ENCODE measurements at places on chromosomes 5 and 9.

DNA sequence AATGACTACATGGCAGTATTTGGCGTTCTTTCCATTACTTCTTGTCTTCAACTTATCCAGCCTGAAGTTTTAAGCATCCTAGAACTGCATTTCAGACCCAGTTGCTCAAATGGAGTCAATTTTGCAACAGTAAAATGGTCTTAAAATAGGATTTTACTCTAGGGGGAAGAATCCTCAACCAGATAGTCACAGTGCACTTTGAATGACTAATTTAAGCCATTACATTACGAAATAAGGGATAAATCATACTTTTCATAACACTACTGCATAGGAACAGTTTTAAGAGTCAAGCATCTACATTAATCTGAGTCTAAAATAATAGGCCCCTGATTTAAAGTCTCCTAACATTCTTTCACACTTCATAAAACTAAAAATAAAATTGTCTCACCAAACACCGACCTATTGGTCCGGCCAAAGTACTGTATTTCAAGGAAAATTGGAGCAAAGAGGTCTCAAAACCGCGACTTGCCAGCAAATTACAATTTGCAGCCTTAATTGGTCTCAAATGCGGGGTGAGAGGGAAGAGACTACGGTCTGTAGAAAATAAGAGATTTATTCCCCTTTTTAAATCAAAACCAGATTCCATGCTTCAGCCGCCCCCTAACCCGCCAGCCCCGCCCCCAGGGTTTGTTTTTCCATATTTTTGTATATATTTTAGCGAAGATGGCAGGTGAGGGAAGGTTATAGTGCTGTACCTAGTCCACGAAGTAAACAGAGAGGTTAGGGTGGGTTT, 1.2 kb upstream of the SMARCA2 start:
- DNase-seq: no peak

DNA sequence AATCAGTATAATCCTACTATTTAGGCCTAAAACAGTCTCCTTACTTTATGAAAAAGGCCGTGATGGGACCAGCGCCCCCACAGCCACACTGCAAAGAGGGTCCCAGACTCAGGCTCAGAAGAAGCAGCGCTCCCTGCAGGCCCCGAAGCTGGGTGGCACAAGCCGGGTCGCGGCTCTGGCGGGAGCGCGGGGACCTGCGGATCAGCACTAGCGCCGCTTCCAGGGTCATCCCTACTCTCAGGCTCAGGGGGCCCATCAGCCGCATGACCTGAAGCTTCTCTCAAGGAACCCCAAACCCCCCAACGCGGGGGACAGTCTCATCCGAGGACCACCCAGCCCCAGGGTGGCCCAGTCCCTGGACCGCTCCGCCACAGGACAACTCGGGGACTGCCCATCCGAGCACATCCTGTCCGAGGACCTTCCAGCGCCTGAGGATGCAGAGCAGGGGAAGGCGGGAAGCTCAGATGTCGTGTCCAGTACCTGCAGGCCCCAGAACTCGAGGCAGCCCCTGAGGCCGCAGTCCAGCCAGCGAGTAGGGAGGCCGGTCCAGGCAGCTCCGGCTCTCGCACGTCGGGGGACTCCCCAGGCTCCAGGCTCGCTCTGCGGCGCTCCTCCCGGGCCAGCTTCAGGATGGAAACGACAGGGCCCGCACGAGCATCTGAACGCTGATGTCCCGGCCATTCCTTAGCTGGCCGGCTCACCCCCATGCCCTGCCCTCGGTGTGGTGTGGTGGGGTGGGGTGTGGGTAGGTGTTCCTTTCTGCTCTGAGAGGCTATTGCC, 32.4 kb upstream of the CDK20 start:
- DNase-seq: no peak

DNA sequence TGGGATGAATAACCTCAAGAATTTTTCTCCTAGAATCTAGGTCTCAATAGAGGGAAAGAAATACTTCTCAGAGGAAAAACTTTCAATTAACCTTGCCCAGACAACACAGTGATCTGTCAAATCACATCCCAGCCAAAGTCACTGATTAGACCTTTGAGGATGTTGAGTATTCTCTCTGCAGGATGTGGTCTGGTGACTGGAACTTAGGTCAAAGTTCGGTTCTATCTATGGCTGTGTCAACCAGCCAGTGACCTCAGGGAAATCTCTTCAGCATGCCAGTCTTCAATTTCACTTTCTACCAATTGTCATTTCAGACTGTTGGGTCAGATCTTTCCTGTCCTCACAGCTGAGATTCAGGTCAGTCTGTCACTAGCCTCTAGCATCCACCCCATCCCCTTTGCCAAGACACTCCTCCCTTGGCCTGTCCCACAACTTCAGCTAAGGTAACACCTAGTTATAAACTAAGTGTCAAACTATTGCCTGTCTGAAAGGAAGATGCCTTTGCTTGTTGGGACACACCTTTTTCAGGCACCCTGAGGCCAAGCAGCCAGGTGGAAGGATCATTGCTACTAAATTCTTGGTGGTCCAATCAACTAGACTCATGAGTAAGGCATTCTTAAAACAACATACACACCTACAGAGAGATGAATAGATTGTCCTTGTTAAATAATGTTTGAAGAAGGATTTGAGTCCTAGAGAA, 156.3 kb upstream of the FST start:
- no peak for DNase-seq

- no peak for DNase-seq
These were observed 86.8 kb downstream of the PTPRD start for GRCh38 chr9:10525972-10526371.

- no peak for DNase-seq
These were observed 23.7 kb upstream of the LOX start for GRCh38 chr5:122101636-122102285.

- no peak for DNase-seq
These were observed 15.6 kb upstream of the LVRN start for GRCh38 chr5:115946655-115947054.

DNA sequence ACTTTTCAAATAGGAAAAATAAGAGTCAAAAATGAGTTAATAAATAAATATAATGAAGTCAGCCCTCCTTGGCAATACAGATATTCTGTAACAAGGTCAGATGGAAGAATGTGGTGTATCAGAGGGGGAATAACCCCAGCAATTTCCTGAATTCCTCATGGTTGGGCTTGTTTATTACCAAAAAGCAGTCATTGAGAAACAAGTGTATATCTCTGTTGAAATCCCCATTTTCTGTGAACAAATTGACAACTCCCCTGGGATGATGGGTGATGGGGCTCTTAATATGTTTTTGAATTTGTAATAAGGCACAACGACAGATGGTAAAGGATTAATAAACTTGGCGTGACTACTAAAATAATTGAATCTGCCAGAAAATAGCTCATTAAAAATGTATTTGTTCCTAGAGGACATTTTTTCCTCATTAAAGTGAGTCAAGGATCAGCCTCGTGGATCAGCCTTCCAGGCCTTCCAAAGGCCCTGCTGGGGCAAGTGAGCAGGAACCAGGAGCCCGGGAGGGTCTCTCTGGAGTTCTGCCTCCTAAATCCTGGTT, 34.2 kb downstream of the THBS4 start:
- no peak for DNase-seq

- DNase-seq: no peak
These were observed 68.5 kb upstream of the CEP78 start for GRCh38 chr9:78167356-78167755.

DNA sequence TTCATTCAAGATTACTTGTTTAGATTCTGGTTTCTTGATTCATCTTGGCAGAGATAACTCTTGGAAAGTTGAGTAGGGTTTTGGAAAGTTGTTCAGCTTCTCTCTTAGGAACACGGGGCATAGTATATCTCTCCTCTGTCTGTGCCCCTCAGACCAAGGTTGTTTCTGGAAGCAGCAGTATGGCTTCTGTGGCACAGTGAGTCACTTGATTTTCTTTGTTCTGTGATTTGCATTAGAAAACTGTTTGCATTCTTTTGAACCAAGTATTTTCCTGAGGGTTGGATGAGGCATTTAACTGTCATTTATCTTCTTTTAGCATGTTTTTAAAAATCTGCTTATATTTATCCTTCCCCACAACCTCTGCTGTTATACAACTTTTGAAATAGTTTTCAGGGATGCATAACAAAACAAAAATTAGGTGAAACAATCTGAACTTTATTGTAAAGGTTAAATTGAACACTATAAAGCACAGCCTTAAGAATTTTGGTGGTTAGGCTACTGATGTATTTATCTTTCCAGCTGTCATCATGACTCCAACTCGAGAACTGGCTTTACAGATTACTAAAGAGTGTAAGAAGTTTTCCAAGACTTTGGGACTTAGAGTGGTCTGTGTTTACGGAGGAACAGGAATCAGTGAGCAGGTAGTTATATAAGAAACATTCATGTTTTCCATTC, 26.5 kb downstream of the DDX46 start:
- DNase-seq: no peak

DNA sequence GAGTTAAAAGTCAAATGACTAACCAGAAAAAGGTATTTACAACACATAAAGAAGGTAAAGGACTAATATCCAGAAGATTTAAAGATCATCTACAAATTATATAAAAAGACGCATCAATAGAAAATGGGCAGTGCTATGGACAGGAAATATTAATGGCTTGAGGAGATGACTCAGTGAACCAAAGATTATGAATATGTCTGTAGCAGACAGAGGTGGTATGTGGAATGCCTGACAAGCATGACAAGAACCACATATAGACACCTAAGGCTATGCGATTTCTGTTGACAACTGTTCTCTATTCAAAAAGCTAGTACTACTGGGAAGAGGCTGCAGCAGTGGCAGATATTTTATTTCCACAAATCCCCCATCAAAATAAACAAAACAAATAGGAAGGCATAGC, 177.0 kb upstream of the SH3GL2 start:
- no peak for DNase-seq

GRCh38 chr9:1261879-1262766, 212.0 kb downstream of the DMRT2 start:
- no peak for DNase-seq

- DNase-seq: no peak
These were observed 543.7 kb upstream of the SGCD start for GRCh38 chr5:155783246-155783645.

DNA sequence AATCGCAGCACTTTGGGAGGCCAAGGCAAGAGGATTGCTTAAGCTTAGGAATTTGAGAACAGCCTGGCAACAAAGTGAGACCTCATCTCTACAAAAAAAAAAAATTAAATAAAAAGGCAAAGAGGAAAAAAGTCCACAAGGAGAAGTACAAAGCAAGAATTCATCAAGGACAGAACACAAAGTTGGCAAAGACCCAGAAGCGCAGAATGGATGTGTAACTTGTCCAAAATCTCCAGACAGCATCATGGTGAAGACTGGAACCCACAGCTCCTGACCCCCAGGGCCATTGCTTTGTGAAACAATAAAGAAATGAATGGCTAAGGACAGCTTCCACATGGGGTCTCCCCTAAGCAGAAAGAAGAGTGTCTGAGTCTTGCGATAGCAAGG, 7.8 kb downstream of the HSD17B3 start:
- DNase-seq: no peak

- no peak for DNase-seq
These were observed 31.1 kb downstream of the MEGF9 start for GRCh38 chr9:120683150-120683549.

DNA sequence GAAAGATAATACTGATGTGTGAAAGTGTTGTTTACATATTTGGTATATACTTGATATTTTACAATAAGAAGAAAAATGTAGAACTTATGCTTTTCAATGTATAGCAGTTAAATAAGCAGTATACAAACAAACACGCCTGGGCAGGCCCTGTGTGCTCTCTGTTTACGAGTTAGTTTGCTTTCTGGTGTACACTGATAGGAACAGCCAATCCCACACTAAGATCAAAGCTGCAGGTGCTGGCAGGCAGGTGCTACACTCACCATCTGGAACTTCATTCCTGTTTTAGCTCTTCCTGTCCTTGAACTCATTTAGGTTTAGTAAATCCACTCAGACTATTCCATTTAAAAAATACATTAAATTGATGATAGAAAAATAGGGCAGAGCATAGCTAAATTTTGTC, 614.7 kb upstream of the ST8SIA4 start:
- DNase-seq: no peak

DNA sequence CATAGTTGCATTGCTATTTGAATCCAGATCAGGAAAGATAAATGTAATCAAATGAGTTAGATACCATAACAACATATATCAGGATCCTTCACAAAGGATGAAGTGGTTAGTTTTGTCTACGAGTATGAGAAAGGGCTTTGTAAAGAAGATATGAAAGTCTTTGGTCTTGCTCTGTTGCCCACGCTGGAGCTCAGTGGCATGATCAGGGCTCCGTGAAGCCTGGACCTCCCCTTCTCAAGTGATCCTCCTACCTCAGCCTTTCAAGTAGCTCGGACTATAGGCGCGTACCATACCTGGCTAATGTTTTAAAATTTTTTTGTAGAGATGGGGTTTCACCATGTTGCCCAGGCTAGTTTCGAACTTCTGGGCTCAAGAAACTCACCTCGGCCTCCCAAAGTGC, 1.8 kb downstream of the SMC5 start:
- DNase-seq: no peak

- no peak for DNase-seq
These were observed 131.3 kb downstream of the FRMD3 start for GRCh38 chr9:83406921-83407320.

DNA sequence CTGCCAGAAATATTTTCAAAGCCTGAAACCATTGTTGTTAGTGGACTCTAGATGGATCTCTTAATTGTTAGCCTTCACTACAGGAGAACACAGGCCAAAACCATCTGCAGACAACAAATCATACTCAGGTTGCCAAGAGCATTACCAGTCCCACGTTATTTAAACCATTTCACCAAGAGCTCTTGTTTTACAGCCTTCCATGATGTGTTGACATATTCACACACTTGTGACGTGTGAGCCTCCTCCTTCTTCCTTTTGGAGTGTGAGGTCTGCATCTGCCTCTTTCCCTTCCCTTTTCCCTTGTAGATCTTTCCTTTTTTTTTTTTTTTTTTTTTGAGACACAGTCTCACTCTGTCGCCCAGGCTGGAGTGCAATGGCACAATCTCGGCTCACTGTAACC, 279.0 kb downstream of the AUH start:
- no peak for DNase-seq

GRCh38 chr9:98838155-98838867, 30.8 kb downstream of the GALNT12 start:
- no peak for DNase-seq

DNA sequence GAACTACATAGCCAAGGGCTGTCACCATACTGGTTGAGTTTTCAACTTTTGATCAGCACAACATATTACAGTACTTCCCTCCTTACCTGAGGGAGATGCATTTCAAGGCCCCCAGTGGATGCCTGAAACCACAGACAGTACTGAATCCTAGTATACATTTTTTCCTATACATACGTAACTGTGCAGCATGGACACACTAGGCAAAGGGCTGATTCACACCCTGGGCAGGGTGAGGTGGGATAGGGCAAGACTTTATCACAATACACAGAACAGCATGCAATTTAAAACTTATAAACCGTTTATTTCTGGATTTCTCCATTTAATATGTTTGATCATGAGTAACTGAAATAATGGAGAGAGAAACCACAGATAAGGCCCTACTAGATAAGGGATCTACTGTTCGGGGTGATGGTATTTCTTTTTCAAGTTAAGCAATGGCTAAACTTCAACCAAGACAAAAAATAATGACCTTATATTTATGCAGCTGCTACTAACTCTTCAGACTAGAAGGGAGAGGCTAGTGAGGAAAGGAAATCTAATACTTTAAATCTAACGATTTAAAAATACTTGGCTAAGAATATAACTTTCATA, 186.9 kb upstream of the GNA14 start:
- DNase-seq: no peak
